ENCODE measurements at places on chromosomes 16 and 17.

DNA sequence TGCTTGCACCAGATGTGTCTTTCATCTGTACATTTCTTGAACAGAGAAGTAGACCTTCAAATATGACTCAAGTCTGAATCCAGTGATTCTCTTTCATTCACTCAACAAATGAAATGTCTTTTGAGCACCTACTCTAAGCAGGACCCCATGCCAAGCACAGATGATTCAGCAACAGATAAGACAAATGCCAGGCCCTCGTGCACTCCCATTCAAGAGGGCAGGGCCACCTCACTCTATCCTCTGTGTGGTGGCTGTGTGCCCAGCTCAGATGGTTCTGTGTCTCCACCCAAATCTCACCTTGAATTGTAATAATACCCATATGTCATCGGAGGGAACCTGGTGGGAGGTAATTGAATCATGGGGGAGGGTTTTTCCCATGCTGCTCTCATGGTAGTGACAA is 74.1 kb upstream of the NKD1 start:
- no peak overlapping the region for H3K27ac ChIP-seq
- H3K36me3 ChIP-seq: no peaks in the 10 kb centered on the region
- peaks cover 6% of the 10 kb centered on the region for H3K27me3 ChIP-seq
- DNase-seq: no peak
- peaks cover 10% of the 10 kb centered on the region for H3K4me1 ChIP-seq
- no peak overlapping the region for H3K4me3 ChIP-seq

- H3K27ac ChIP-seq: no peak overlapping the region
- no peaks in the 10 kb centered on the region for H3K27me3 ChIP-seq
- no peaks in the 10 kb centered on the region for H3K4me1 ChIP-seq
- H3K36me3 ChIP-seq: no peaks in the 10 kb centered on the region
Measured at GRCh38 chr16:85037050-85037410, 9.4 kb downstream of the KIAA0513 start.

DNA sequence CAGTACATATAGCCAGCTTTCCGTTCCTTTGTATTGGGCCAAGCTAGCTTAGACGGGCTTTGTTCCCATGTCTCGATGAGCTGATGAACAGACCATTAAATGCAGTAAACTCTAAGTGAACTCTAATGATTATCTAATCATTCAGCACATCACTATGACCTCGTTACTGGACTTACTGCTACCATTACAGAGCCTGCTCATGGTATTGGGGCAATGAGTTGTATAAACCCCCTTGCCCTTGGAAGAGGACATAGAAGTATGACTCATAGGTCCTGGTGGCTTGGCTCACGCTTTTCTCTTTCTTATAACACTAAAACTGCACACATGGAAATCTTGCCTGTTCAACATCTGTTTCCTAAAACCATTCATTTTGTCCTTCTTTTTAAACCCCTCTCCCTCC is 93.6 kb upstream of the DYNLRB2 start:
- H3K27ac ChIP-seq: no peak overlapping the region
- no peak overlapping the region for H3K4me3 ChIP-seq
- H3K27me3 ChIP-seq: no peaks in the 10 kb centered on the region
- no peak for DNase-seq
- no peaks in the 10 kb centered on the region for H3K36me3 ChIP-seq
- H3K4me1 ChIP-seq: no peaks in the 10 kb centered on the region

- peaks cover 38% of the 10 kb centered on the region for H3K4me1 ChIP-seq
- H3K27me3 ChIP-seq: no peaks in the 10 kb centered on the region
- 0 out of 2 replicates have a peak overlapping the region, but pooled peaks have one; percentile 9 for H3K27ac ChIP-seq
- H3K4me3 ChIP-seq: peak overlapping the region; percentile 96
Measured at GRCh38 chr17:44120851-44121605, 2.4 kb downstream of the HDAC5 start.

GRCh38 chr16:83789642-83790401 is 18.0 kb upstream of the HSBP1 start:
- no peaks in the 10 kb centered on the region for H3K4me1 ChIP-seq
- no peaks in the 10 kb centered on the region for H3K36me3 ChIP-seq
- no peaks in the 10 kb centered on the region for H3K27me3 ChIP-seq
- no peak overlapping the region for H3K27ac ChIP-seq

- H3K27me3 ChIP-seq: no peaks in the 10 kb centered on the region
- no peak overlapping the region for H3K4me3 ChIP-seq
- DNase-seq: no peak
- no peak overlapping the region for H3K27ac ChIP-seq
- H3K4me1 ChIP-seq: no peaks in the 10 kb centered on the region
Measured at GRCh38 chr17:80498242-80498919, 22.0 kb upstream of the NPTX1 start.

GRCh38 chr17:66833201-66833600 is 1.7 kb upstream of the CACNG5 start:
- H3K4me3 ChIP-seq: no peak overlapping the region
- H3K36me3 ChIP-seq: no peaks in the 10 kb centered on the region
- H3K4me1 ChIP-seq: peaks cover 16% of the 10 kb centered on the region
- H3K27me3 ChIP-seq: 0 out of 2 replicates have a peak, but pooled peaks cover 10% of the 10 kb centered on the region

GRCh38 chr16:2155977-2156848 is 631 bp downstream of the TRAF7 start:
- H3K27ac ChIP-seq: 0 out of 2 replicates have a peak overlapping the region, but pooled peaks have one; percentile 63
- DNase-seq: peak; percentile 56

- no peaks in the 10 kb centered on the region for H3K36me3 ChIP-seq
- H3K4me1 ChIP-seq: no peaks in the 10 kb centered on the region
- H3K27me3 ChIP-seq: no peaks in the 10 kb centered on the region
- H3K4me3 ChIP-seq: no peak overlapping the region
Measured at GRCh38 chr16:57824888-57825287, 22.6 kb upstream of the KIFC3 start.

GRCh38 chr17:4920351-4921048 is 11.6 kb upstream of the GP1BA start:
- H3K27me3 ChIP-seq: no peaks in the 10 kb centered on the region
- DNase-seq: no peak
- no peaks in the 10 kb centered on the region for H3K36me3 ChIP-seq
- H3K27ac ChIP-seq: no peak overlapping the region
- H3K4me3 ChIP-seq: no peak overlapping the region
- H3K4me1 ChIP-seq: 0 out of 2 replicates have a peak, but pooled peaks cover 6% of the 10 kb centered on the region

DNA sequence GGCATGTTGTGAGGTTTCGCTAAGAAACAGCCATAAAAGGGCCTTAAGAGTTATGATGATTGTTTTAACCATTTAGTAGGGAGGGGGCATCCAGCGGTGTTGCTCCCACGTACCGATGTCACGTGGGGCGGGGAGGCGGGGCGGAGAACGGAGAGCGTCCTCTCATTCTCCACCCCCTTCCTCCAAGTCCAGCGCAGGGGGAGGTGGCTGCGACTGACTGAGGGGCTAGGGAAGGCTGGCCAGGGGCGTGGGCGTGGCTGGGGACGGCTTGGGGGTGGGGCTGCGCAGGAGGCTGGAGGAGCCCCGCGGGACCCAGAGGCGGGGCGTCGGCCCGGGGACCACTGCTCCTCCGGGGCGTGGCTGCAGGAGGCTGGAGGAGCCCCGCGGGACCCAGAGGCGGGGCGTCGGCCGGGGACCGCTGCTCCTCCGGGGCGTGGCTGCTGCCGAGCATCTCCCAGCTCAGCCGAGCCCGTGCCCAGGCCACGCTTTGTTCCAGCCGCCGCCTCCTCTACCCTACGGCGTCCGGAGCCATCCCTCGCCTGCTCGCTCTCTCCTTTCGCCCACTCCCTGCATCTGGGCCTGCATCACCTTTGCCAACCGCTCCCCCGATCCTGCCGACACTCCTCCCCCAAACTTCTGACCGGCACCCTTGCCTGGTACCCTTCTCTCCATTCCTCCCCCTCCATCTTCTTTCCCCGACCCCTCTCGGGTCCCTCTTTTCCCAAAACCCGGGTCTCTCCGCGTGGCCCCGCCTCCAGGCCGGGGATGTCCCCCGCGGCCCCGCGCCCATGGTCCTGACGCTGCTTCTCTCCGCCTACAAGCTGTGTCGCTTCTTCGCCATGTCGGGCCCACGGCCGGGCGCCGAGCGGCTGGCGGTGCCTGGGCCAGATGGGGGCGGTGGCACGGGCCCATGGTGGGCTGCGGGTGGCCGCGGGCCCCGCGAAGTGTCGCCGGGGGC is at the start of gene SARM1:
Gene SARM1, plus strand, starts transcription at position 450 of the 958 bp plus-strand sequence. Its CDS starts 339 bp downstream, at position 789.
- peak within 1 kb of the TSS; percentile 86 for H3K4me3 ChIP-seq
- peaks cover 22% of the 10 kb centered on the region for H3K27me3 ChIP-seq
- H3K4me1 ChIP-seq: peaks cover 9% of the 10 kb centered on the region
- peak; percentile 99 for DNase-seq
- no peaks in the 10 kb centered on the region for H3K36me3 ChIP-seq

DNA sequence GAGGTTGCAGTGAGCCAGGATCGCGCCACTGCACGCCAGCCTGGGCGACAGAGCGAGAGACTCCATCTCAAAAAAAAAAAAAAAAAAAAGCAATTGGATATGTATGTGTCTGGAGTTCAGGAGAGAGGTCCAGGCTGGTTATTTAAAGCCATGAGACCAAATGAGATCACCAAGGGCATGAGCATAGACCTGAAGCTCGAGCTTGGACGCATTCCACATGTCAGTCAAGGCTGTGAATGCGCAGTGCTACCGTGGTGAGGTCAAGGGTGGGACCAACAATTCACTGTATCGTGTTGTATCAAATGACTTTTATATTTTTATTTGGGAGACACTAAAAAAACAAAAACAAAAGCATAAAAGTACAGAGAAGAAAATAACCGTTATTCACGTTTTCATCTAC is 29.1 kb upstream of the SPNS2 start:
- no peak for DNase-seq
- H3K27me3 ChIP-seq: no peaks in the 10 kb centered on the region
- H3K4me1 ChIP-seq: no peaks in the 10 kb centered on the region
- H3K4me3 ChIP-seq: no peak overlapping the region
- no peak overlapping the region for H3K27ac ChIP-seq

GRCh38 chr17:76561332-76561731 is 21.5 kb downstream of the PRCD start:
- no peak for DNase-seq
- peak overlapping the region; percentile 97 for H3K4me3 ChIP-seq
- peak overlapping the region; percentile 89 for H3K27ac ChIP-seq
- H3K27me3 ChIP-seq: no peaks in the 10 kb centered on the region

DNA sequence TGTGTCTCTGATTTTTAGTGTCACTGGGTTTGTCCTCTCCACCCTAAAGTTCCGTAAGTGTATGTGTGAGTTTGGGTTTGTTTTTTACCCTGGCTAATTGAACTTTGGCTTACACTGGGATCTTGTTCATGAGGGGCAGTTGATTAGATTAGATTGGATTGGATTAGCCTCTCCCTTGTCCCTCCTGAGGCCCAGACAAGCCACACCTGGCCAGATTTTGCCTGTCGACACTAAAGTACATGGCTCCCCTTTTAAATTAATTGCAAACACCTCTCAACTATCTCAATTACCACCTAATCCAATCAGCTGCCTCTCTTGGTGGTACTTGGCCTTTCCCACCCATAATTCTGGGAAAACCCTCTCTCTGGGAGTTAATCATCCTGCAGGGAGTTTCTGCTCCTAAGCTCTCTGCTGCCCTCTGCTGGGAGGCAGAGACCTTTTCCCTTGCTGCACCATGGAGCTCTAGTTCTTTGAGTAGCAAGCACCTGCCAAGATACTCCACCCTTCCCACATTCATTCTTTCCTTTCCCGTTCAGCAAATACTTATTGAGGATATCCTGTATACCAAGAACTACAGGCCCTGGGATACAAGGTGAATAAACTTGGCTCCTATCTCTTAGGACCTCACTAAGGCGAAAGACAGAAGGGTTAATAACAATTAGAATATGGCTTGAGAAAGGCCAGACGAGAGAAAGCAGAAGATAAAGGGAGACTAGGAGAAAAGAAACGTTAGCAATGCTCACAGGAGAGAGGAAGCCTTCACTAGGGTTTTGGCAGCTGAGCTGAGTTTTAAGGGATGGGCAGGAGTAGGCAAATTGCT is 60.0 kb upstream of the MPHOSPH6 start:
- no peaks in the 10 kb centered on the region for H3K36me3 ChIP-seq
- H3K27ac ChIP-seq: no peak overlapping the region
- H3K27me3 ChIP-seq: no peaks in the 10 kb centered on the region
- no peak overlapping the region for H3K4me3 ChIP-seq
- H3K4me1 ChIP-seq: no peaks in the 10 kb centered on the region
- peak; percentile 89 for DNase-seq

DNA sequence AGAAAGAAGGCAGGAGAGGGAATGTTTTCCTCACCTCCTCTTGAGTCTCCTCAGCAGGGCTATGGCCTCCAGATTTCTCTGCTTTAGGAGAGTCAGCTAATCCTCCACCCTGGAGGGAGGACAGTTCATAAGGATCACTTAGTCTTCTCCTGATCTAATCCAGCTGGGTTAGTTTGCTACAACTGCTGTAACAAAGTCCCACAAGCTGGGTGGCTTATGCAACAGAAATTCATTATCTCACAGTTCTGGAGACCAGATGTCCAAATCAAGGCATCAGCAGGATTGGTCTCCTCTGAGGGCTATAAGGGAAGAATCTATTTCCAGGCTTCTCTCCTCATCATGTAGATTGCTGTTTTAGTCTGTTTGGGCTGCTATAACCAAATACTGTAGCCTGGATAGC is 40.6 kb upstream of the XYLT1 start:
- no peaks in the 10 kb centered on the region for H3K36me3 ChIP-seq
- DNase-seq: no peak
- no peaks in the 10 kb centered on the region for H3K27me3 ChIP-seq
- no peak overlapping the region for H3K4me3 ChIP-seq

DNA sequence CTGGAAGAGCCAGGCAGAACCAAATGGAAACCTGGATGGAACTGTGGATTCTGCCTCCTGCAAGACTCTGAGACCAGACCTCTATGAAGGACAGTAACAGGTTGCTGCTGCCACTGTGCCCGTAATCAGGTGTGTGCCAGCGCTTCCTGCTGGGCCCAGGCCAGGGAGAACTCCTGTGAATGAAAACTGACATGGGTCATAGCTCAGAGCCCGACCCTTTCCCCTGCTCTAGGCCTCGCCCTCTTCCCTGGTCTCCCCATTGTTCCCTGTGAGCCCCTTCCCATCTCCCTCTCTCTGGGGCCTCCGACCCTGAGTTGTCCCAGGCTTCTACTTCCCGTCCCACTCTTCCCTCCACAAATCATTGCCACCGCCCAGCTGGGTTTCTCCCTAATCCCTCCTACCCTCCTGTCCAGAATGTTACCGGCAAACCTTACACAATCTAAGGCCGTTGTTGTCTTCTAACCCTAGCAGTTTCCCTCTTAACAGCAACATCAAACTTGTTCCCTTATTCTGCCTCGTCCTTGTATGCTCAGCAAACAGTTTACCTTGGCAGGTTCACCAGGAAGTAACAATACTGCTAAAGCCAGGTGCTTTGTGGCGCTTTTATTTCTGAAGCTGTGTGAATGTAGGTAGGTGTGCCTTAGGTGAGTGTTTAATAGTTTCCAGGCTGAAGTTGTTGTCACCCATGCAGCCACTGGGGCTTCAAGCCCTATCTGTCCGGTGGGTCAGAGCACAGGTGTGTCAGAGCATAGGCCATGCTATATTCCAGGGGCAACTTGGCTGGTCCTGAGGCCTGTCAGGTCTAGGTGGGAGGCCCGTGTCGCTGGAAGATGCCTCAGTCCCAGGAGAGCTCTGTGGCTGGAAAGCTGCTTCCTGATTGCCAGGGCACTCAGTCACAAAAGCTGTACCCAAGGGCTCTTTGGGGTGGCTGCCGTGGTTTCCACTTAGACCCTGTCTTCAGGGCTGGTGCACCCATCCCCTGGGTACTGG is 32.0 kb downstream of the SMPD3 start:
- H3K27me3 ChIP-seq: no peaks in the 10 kb centered on the region
- H3K36me3 ChIP-seq: no peaks in the 10 kb centered on the region
- no peak overlapping the region for H3K27ac ChIP-seq

- peak overlapping the region; percentile 40 for H3K4me3 ChIP-seq
- H3K4me1 ChIP-seq: peaks cover 29% of the 10 kb centered on the region
- 0 out of 2 replicates have a peak, but pooled peaks cover 1% of the 10 kb centered on the region for H3K36me3 ChIP-seq
- H3K27me3 ChIP-seq: no peaks in the 10 kb centered on the region
Measured at GRCh38 chr17:46943501-46944393, 20.8 kb downstream of the GOSR2 start.

GRCh38 chr16:78813661-78814311 is 714.3 kb downstream of the WWOX start:
- no peaks in the 10 kb centered on the region for H3K36me3 ChIP-seq
- no peak for DNase-seq
- no peaks in the 10 kb centered on the region for H3K4me1 ChIP-seq
- no peak overlapping the region for H3K27ac ChIP-seq
